Pulmonary artery endothelial cell (primary cell): ENCODE measurements at places on chromosomes 6 and 20. TPM values are rescaled to one million over a fixed set of nuclear protein-coding genes. Genes with fewer than 3 reads are reported as not detected.

Gene POM121L2
- total RNA-seq = not detected in 2 replicates

Gene ERVFRD-1
- total RNA-seq = 0.04 TPM in 1 of 2 replicates, not detected in the other

Gene DUSP15
- not detected in 2 replicates for total RNA-seq

Gene RSPH4A
- total RNA-seq = 0.04 and 0.13 TPM in 2 replicates

Gene OR2B2
- total RNA-seq = not detected in 2 replicates

Gene SLC17A3
- total RNA-seq = not detected in 2 replicates

Gene SOX4
- 57.8 and 61.7 TPM in 2 replicates for total RNA-seq

Gene LRFN2
- not detected in 2 replicates for total RNA-seq

Gene GJA10
- total RNA-seq = not detected in 2 replicates

Gene LZTS3
- 3.2 and 4.1 TPM in 2 replicates for total RNA-seq
